Fibroblast of the aortic adventitia (primary cell): ENCODE measurements at places on chromosomes 5 and 9. TPM values are rescaled to one million over a fixed set of nuclear protein-coding genes. Genes with fewer than 3 reads are reported as not detected.

KCTD16 gene
- 7.4 and 12.6 TPM in 2 replicates for total RNA-seq

DAB2IP gene
- 11.4 and 17.4 TPM in 2 replicates for total RNA-seq

VCAN gene
- 455 and 1,493 TPM in 2 replicates for total RNA-seq

PCDHGA11 gene
- total RNA-seq: 7.6 and 17.8 TPM in 2 replicates

C9 gene
- total RNA-seq: not detected in 2 replicates

MVB12B gene
- total RNA-seq: 1.4 and 3.5 TPM in 2 replicates
